ENCODE measurements at places on chromosomes 6 and 20.

GRCh38 chr20:41649489-41649888, 31.3 kb upstream of the CHD6 start:
- no peak for DNase-seq

- DNase-seq, result no peak
These were observed 146.2 kb downstream of the COL21A1 start for GRCh38 chr6:56101141-56101553.

DNA sequence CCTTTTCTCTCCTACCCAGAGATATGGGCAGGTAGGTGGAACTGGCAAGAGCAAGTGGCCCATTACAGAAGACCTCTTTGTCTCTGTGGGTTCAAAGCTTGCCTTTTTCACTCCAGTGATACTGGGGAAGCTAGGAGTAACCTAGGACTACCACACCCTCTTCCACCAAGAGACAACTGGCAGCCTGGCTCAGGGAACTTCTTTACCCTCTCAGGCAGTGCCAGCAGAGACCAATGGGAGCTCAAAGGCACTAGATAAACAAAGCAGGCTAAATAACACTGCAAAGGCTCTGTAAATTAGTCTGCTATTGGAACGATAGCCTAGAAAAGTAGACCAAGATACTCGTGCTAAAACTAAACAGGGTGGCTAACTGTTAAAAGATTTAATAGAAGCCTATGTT, 32.1 kb downstream of the ATRN start:
- DNase-seq, result no peak

GRCh38 chr20:47125508-47125757, 230.8 kb downstream of the EYA2 start:
- DNase-seq, result no peak

Data from activated naive CD4-positive, alpha-beta T cell treated with anti-CD3 and anti-CD28 coated beads for 36 hours (primary cell).